ENCODE measurements at places on chromosomes 3 and 15. TPM values are rescaled to one million over a fixed set of nuclear protein-coding genes. Genes with fewer than 3 reads are reported as not detected.

GRCh38 chr15:31448635-31448979 is 122.0 kb downstream of the KLF13 start:
- no peaks in the 10 kb centered on the region for H3K27me3 ChIP-seq
- H3K4me3 ChIP-seq: no peak overlapping the region
- no peak overlapping the region for H3K27ac ChIP-seq
- no peaks in the 10 kb centered on the region for H3K36me3 ChIP-seq

GRCh38 chr3:18179521-18179920 is 245.6 kb downstream of the SATB1 start:
- DNase-seq: no peak
- H3K27me3 ChIP-seq: no peaks in the 10 kb centered on the region
- no peak overlapping the region for H3K27ac ChIP-seq
- H3K4me3 ChIP-seq: no peak overlapping the region
- H3K36me3 ChIP-seq: no peaks in the 10 kb centered on the region

GRCh38 chr15:50059883-50060282 is 59.1 kb downstream of the ATP8B4 start:
- DNase-seq: no peak
- H3K36me3 ChIP-seq: no peaks in the 10 kb centered on the region
- no peak overlapping the region for H3K4me3 ChIP-seq
- H3K27ac ChIP-seq: 0 out of 2 replicates have a peak overlapping the region, but pooled peaks have one; percentile 37
- peaks cover 35% of the 10 kb centered on the region for H3K4me1 ChIP-seq

DNA sequence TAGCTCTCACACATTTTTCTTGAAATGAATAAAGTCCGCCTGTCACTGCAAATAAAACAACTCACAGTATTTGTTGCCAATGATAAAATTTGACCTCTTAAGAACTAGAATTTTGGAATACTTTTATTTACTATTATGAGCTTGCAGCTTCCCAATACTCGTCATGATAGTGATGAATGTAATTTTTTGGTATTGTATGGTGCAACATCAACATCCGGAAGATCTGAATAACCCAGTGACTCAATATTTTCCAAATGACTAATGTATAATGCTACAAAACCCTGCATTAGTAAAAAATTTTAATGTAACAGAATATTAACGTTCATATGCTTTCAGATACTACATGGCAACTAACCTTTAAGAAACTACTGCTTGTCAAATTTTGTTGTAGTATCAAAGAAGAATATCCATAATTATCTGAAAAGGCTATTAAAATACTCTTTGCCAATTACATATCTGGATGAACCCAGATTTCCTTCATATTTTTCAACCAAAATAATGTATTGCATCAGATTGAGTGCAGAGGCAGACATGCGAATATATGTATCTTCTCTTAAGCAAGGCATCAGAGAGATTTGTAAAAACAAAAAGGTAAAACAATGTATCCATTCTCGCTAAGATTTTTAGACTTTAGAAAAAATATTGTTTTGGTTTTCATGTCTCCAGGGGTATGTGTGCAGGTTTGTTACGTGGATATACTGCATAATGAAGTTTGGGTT is 95.3 kb downstream of the IGF2BP2 start:
- 0 out of 2 replicates have a peak overlapping the region, but pooled peaks have one; percentile 28 for H3K27ac ChIP-seq
- peaks cover 2% of the 10 kb centered on the region for H3K36me3 ChIP-seq
- DNase-seq: no peak
- no peaks in the 10 kb centered on the region for H3K27me3 ChIP-seq
- peaks cover 78% of the 10 kb centered on the region for H3K4me1 ChIP-seq

The GRIP2 gene
- 12.0 TPM for total RNA-seq

All from WTC11 (cell line).